ENCODE measurements at places on chromosomes 7 and 10. TPM values are rescaled to one million over a fixed set of nuclear protein-coding genes. Genes with fewer than 3 reads are reported as not detected.

SPDYE8 gene
- total RNA-seq = not detected

UFSP1 gene
- total RNA-seq = 3.7 TPM

NPSR1 gene
- total RNA-seq = not detected

SLC26A3 gene
- not detected for total RNA-seq

GRCh38 chr7:786472-787255 is 45.6 kb upstream of the SUN1 start:
- no peak overlapping the region for H3K27ac ChIP-seq
- H3K4me3 ChIP-seq = no peak overlapping the region
- H3K4me1 ChIP-seq = peaks cover 5% of the 10 kb centered on the region
- peaks cover 36% of the 10 kb centered on the region for H3K36me3 ChIP-seq
- peak; percentile 69 for DNase-seq
- no peaks in the 10 kb centered on the region for H3K27me3 ChIP-seq

DNA sequence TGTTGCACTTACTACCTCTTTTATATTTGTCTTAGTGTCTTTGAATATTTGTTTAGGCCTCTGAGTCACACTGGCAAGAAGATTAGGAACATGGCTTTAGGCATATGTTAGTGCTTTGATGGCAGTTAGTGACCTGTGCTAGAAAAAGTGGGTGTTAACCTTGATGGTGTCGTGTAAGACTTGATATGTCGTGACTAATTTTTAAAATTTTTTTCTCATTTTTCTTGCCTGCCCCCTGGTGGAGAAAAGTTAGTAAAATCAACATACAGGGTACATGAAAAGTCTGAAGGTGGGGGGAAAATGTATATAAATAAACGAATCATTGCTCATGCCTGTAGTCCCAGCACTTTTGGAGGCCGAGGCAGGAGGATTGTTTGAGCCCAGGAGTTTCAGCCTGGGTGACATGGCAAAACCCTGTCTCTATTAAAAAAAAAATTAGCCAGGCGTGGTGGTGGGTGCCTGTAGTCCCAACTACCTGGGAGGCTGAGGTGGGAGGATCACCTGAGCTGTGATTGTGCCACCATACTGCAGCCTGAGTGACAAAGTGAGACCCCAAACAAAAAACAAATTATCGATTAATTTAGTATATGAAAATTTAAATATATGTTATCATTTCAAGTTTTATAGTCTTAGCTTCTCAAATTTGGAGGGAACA is 44.6 kb downstream of the TAX1BP1 start:
- no peak overlapping the region for H3K4me3 ChIP-seq
- H3K27ac ChIP-seq = no peak overlapping the region
- peaks cover 14% of the 10 kb centered on the region for H3K36me3 ChIP-seq
- no peaks in the 10 kb centered on the region for H3K4me1 ChIP-seq
- DNase-seq = peak; percentile 26

- H3K4me3 ChIP-seq = no peak overlapping the region
- no peak overlapping the region for H3K27ac ChIP-seq
- peaks cover 10% of the 10 kb centered on the region for H3K36me3 ChIP-seq
These were observed 20.9 kb downstream of the FAM24A start for GRCh38 chr10:122931088-122931906.

DNA sequence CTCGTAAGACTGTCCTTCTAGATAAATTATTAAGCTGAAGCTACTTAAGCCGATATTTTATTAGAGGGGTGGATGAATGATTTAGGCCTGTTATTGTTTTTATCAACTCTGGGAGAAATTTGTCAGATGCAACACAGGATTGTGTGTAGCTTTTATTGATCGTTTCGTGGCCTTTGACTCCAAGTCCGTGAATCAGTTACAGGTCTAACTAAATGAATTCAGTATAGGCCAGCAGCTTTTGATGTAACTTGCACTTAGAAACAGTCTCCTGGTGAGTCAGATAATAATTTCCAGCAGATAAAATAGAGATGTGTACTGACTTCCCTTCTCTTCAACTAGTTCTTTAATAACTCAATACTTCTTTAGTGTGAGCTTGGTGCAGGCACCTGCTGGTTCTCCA is 341.7 kb upstream of the SMIM30 start:
- H3K4me1 ChIP-seq = no peaks in the 10 kb centered on the region
- H3K27me3 ChIP-seq = no peaks in the 10 kb centered on the region
- no peak overlapping the region for H3K4me3 ChIP-seq
- H3K36me3 ChIP-seq = no peaks in the 10 kb centered on the region

DNA sequence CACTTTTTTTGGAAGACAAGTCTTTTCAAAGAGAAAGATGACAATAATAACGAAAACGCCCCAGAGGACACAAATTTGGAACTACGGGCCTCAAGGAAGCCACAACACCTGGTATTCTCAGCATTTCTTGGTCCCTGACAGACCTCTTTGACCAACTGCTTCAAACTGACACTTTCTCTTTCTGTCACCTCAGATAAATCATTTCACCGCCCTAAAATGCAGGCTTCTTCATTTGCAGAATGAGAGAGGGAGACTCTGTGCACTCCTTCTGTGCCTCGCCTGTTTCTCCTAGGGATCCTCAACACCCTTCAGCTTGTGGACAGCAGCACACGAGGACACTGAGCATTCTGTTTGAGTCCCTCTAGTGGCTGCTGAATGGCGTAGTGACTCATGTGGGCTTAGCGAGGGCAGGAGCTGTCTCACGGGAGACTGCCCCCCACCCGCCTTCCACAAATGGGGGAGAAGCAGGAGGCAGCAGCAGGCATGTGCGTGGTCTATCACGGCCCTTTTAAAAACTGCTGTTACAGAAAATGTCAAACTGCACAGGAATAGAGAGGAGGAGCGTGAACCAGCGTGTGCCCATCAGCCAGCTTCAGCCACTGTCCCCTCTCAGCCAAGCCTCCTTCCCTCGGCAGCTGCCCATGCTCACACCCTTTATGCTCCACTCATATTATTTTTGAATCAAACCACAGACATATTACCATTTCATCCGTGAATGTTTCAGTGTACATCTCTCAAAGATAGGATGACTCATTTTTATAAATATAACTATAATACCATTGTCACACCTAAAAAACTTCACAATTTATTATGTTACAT is 41.4 kb downstream of the GSDME start:
- H3K27me3 ChIP-seq = peaks cover 5% of the 10 kb centered on the region
- DNase-seq = peak; percentile 35
- H3K4me3 ChIP-seq = no peak overlapping the region
- peaks cover 23% of the 10 kb centered on the region for H3K4me1 ChIP-seq

Data from activated CD8-positive, alpha-beta T cell treated with anti-CD3 and anti-CD28 coated beads, Interleukin-2, amount 10 ng/mL, durations not matched to agents 7 days and 5 days (primary cell).